ENCODE measurements at places on chromosomes 2 and 18.
A peak's percentile ranks its signal among the peaks of the same experiment; 100 is the strongest.

DNA sequence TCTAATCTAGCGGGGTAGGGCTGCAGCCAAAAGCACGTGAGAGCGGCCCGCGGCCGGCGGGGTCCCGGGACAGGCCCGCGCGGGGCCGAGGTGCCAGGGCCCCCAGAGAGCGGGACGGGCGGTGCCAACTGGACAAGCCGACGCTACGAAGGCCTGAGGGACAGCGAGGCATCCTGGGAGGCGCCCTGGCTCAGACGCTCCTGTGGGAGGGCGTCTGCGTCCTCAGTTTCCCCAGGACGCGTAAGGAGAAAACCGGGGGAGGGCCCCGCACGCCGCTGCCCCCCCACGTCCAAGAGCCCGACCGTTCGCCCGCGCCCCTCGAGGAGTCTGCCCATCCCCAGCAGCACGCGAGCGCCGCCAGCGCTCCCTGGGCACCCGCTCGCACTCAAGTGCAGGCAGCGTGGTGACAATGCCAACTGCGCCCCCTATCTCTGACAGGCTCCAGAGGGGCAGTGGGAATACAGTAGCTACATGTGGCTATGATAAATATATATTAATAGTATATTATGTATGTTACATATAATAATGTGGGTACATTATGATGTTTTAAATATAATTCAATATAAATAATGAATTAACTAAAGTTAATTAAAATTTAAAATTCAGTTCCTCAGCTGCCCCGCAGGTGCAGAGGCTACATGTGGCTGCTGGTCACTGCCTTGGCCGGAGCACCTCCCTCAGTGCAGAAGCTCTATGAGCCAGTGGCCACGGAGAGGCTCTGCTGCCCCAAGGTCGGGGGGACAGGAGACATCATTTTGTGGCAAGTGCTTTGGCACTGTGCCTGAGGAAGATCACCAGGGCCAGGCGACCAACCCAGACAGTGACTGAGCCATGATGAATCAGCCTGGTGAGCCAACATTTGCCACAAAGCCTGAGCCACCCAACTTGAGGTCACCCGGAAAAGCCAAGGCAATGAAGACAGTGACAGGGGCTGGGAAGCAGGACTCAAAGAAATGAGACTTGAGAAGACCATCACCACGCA, 5.5 kb upstream of the SFT2D3 start:
- DNase-seq, result peak; percentile 9

GRCh38 chr2:172415865-172416183, 11.6 kb upstream of the ITGA6 start:
- DNase-seq, result no peak

GRCh38 chr2:238974501-238975166, 126.7 kb downstream of the TWIST2 start:
- DNase-seq, result no peak

DNA sequence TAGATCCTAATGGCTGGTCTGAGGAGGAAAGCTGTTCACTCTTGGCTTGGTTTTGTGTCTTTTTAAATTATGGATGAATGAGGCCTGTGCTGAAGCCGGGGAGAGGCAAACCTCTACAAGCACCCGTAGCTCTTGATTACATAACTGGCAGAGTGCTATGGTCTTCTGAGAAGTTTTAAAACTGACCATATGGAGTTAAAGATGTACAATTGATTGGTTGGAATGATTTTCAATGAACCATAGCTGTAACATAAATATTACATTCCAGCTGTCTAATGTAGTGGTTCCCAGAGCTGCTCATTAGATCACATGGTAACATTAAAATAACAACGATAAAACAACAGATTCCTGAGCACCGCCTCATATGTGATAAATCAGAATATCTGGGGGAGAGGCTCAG, 71.1 kb upstream of the MAP4K3 start:
- no peak for DNase-seq

GRCh38 chr2:237208373-237209260, 122.9 kb downstream of the COPS8 start:
- no peak for DNase-seq

DNA sequence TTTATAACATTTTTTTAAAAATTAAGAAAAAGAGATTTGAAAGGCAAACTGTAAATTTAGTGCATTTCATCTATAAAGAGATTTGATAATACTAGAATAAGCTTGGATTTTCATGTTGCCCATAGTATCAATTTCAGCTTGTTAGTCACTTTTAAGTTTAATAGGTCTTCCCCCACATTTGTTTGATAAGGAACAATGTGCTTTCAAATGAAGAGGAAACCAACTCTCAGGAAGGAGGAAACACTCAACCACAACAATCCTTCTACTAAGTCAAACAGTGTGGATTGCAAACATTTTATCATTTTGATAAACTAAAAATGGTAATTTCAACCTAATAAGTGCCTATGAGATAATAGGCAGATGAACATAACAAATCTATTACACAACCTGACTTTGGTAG, 397.1 kb upstream of the CDH20 start:
- no peak for DNase-seq

DNA sequence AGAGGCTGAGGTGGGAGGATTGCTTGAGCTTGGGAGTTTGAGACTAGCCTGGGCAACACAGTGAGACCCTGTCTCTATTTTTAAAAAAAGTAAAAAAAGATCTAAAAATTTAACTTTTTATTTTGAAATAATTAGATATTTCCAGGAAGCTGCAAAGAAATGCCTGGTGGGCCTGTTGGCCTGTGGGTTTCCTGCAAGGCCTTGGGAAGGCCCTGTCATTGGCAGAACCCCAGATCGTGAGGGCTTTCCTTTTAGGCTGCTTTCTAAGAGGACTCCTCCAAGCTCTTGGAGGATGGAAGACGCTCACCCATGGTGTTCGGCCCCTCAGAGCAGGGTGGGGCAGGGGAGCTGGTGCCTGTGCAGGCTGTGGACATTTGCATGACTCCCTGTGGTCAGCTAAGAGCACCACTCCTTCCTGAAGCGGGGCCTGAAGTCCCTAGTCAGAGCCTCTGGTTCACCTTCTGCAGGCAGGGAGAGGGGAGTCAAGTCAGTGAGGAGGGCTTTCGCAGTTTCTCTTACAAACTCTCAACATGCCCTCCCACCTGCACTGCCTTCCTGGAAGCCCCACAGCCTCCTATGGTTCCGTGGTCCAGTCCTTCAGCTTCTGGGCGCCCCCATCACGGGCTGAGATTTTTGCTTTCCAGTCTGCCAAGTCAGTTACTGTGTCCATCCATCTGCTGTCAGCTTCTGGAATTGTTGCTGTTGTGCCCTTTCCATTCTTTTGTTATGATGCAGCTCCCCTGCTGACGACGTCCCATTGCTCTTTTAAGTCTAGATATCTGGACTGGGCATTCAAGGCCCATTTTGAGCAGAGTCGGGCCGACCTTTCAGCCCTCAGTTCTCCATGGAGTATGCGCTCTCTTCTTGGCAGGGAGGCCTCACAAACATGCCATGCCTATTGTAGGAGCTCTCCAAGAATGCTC, 6.6 kb downstream of the PROC start:
- no peak for DNase-seq
